Activated CD4-positive, alpha-beta T cell treated with anti-CD3 and anti-CD28 coated beads for 24 hours (primary cell): ENCODE measurements at places on chromosomes 12 and 14.

- DNase-seq: no peak
These were observed 60.9 kb downstream of the NAV3 start for GRCh38 chr12:77891518-77892147.

DNA sequence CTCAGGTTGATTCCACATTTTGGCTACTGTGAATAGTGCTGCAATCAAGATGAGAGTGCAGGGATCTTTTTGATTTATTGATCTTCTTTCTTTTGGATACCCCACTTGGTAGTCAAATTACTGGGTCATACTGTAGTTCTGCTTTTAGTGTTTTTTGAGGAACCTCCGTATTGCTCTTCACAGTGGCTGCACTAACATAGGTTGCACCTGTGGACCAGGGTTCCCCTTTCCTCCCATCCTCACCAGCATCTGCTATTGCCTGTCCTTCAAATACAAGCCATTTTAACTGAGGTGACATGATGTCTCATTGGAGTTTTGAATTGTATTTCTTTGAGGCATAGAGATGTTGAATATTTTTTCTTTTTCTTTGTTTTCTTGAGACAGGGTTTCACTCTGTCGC is 152.5 kb upstream of the TMEM132C start:
- DNase-seq: no peak

DNA sequence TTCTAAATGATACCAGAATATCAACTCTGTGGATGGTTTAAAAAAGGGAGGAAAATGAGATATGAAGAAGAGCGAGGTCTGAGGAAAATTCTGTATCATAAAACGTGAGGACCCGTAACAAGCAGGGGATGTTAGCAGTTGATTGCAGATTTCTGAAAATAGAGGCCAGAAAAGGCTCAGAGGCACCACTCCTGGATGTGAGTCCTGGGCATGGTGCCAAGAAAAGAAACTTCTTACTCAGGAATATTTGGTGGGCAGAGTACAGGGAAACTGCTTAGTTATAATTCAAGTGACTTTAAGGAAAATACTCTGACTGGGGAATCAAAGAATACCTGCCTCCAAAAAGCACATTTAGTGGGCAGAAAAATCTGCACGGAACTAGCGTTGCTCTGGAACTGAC is 85.5 kb downstream of the PRICKLE1 start:
- DNase-seq: no peak

DNA sequence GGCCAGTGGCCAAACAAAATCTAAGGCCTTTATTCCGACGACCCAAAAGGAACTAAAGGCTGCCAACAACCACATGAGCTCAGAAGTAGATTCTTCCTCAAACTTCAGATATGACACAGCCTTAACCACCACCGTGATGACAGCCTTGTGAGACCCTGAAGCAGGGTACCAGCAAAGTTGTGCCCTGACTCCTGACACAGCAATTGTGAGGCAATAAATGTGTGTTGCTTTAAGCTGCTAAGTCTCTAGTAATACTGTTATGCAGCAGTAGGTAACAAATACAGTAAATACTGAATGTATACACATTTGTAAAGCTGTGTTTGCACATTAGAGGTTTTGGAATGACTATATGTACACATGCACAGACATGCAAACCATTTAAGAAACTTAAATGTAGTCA is 10.7 kb upstream of the SLC6A13 start:
- no peak for DNase-seq

- DNase-seq: no peak
These were observed 604 bp downstream of the HCFC2 start for GRCh38 chr12:104064842-104065427.
